ENCODE measurements at places on chromosomes 12 and 14. TPM values are rescaled to one million over a fixed set of nuclear protein-coding genes. Genes with fewer than 3 reads are reported as not detected.

GRCh38 chr12:90102957-90103652 is 394.5 kb upstream of the ATP2B1 start:
- peak; percentile 34 for DNase-seq

GRCh38 chr14:34851395-34851794 is 23.8 kb downstream of the BAZ1A start:
- no peak for DNase-seq

Gene AQP6
- total RNA-seq: not detected

GRCh38 chr12:120075034-120075616 is 41.4 kb downstream of the RAB35 start:
- no peak for DNase-seq

All from activated CD8-positive, alpha-beta T cell treated with anti-CD3 and anti-CD28 coated beads, Interleukin-2, amount 10 ng/mL, durations not matched to agents 7 days and 5 days (primary cell).